Brain (organoid and tissue), 16 donors: ENCODE measurements at places on chromosomes 12 and 14.

- DNase-seq = no peak
Observed at GRCh38 chr12:90770861-90771260, 184.1 kb downstream of the CCER1 start.

GRCh38 chr12:58458102-58458501, 462.2 kb downstream of the LRIG3 start:
- no peak for DNase-seq

DNA sequence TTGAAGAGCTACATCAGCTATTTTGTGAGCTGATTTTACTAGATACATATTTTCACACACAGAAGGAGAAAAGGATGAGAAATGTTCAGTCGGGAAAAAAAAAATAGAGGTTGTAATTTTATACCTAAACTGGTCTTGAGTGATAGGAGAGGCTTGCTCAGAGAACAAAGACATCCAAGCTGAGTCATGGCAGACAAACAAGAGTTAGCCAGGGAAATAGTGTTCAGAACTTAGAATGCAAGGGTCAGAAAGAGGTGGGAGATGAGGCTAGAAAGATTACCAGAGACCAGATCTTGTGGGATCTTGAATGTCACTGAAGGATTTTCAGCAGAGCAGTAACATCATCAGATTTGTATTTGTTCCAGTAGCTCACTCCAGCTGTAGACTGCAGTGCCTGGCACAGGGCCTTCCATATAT, 121.9 kb upstream of the ATF1 start:
- no peak for DNase-seq

DNA sequence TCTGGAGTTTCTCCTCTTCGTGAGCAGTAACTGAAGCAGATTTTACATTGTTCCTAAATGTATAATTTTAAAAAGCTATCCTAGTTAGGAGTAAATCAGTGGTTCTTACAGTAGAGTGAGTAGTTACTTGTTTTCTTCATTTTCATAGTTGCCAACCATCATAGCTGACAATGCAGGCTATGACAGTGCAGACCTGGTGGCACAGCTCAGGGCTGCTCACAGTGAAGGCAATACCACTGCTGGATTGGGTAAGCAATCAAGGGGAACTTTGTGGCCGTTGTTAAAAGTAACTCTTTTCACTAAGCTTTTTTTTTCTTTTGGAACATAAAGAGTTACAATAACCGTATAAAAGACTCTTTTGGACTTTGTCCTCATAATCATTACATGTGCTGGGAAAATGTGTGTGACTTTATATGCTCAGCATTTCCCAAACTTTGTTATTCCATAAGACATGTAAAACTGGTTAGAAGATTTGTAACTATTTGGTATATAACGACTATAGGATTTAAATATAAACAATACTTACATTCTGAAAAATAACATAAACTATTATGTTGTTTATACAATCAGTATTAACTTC, 12.4 kb downstream of the LRRC10 start:
- DNase-seq = no peak

- DNase-seq = no peak
Observed at GRCh38 chr14:35535483-35536112, 1.6 kb downstream of the INSM2 start.

- no peak for DNase-seq
Observed at GRCh38 chr14:105447651-105448640, 26.7 kb upstream of the CRIP2 start.

DNA sequence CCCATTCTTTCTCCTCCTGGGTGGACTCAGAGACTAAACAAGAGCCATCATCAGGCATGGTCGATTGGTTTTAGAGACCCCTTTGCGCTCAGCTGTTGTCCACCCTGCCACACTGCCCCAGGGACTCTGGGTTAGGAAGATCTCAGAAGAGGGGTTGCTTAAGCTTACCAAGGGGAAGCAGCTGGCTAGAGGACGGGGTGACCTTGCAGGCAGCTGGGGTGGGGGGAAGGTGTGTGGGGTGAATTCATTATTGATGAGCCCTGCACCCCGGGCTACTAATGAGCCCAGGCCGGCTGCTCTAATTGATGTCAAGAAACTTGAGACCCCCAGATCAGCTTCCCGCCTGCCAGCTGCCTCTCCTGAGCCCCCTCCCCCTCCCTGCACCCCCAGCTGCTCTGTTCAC, 8.7 kb upstream of the ZNF385A start:
- no peak for DNase-seq

DNA sequence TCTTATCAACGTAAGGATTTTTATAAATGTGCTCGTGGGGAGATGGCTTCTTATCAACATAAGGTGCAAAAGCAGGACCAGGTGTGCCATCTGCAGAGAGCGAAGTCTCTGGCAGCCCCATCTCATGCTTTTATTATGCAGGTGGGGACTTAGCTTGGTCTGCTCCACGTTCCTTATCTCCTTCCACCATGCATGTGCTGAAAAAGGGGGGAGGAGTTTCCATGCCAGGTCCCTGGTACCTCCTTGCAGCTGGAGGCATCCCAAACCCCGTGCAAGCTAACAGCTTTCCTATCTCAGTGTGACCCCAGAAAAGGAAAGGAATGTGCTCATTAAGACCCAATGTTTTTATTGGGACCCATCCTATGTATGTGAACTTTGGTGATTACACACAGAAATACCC, 608.5 kb downstream of the TMEM121 start:
- DNase-seq = no peak

- DNase-seq = no peak
Observed at GRCh38 chr12:56358836-56359532, 923 bp downstream of the STAT2 start.

- no peak for DNase-seq
Observed at GRCh38 chr14:32620303-32620702, 291.2 kb downstream of the AKAP6 start.

- no peak for DNase-seq
Observed at GRCh38 chr12:116736962-116737773, 701 bp downstream of the SPRING1 start.

DNA sequence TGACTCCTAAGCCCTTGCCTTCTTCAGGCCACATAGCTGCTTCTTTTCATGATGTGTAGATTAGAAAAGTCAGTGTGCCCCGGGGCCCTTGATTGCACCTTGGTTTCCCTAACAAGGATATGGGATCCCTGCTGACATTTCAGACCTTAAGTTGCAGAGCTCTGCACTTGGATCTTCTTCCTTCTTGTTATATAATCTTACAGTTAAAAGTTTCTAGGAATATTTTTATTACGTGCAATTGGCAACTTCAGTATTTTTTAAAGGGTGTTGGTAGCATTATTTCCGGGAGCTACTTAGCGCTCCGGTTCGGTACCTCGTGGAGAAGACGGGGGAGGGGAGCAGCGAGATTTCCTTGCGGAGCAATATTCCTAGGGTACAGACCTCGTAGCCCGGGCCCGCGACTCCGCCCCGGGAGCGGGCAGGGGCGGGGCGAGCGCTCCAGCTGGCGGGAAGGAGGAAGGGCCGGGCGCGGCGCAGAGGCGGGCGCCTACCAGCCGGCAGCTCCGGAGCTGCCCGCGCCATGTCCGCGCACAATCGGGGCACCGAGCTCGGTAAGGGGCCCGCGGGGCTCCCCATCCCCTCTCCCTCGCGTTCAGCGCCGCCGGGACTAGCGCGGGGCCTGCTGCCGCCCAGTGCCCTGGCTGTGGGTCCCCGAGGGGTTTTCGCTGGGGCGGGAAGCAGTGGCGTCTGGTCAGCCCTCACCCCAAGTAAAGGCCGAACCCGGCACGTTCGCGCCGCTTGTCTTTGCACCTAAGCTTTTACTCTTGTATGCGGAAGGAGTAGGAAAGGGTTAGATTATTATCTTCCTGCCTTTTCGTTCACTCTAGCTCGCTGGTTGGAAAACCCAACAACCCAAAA, at the start of gene DERA:
Gene DERA, plus strand, starts transcription at position 469 of the 858 bp plus-strand sequence. Its CDS starts 52 bp downstream, at position 521.
- peak; percentile 87 for DNase-seq

GRCh38 chr12:111196532-111196931, 172.4 kb downstream of the PHETA1 start:
- no peak for DNase-seq

GRCh38 chr12:24060089-24060488, 110.6 kb upstream of the SOX5 start:
- no peak for DNase-seq

DNA sequence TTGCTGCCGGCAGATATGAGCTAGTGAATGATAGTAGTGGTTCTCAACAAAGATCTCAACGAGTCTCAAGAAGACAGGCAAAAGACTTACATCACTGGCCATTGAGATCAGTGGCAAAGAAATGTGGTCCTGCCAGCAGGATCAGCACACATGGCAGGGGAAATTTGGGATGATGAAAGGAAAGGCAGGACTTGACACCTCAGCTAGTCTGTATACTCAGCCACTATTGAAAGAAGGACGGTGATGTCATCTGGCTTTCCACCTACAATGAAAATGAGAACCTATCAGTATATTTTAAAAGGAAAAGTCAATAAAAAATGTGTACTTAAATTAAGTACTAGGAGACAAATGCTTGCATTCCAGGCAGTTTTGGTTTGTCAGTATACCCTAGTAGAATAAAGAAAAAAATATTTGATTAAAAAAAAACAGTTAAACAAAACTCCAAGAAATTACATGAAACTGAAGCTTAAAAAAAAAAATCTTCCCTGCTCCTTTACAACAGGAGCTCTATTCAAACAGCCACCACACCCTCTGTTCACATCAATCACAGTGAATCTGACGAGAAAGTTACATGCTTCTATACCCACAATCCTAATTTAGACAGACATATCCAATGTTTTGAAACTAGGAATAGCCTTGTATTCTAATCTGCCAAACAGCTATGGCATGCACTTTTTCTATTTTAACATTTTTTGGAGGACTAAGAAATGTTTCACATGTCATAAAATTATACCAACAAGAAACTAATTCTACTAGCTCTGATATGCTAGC, 34.9 kb downstream of the RAD9B start:
- no peak for DNase-seq

- peak; percentile 78 for DNase-seq
Observed at GRCh38 chr14:55454264-55455002, 14.0 kb upstream of the TBPL2 start.

DNA sequence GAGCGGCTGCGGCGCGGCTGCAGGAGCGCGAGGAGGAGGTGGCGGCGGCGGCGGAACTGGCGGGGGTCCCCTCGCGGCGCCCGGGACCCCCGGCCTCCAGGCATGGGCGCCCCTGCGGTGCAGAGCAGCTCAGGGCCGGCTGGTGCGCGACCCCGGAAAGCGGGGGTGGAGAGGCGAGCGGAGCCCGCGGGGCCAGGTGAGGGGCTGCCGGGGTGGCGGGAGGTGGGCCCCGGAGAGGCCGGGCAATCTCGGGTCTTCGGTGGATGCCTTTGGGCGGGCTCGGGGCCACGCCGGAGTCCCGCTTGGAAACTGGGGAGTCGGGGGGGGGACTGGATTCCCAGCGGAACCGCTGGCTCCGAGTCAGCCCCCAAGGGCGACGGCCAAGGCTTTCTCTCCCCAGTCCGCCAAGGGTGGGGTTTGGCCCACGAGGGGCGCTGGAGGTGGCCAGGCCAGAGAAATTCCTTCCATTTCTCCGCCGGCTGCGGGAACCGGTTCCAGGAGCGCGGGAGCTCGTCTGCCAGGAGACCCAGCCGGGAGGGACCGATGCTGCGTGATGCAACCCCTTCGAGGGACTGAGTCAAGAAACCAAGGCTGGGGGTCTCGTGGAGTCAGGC, 13.9 kb upstream of the NR4A1 start:
- no peak for DNase-seq

- DNase-seq = no peak
Observed at GRCh38 chr14:22282417-22282816, 306.6 kb downstream of the DAD1 start.

DNA sequence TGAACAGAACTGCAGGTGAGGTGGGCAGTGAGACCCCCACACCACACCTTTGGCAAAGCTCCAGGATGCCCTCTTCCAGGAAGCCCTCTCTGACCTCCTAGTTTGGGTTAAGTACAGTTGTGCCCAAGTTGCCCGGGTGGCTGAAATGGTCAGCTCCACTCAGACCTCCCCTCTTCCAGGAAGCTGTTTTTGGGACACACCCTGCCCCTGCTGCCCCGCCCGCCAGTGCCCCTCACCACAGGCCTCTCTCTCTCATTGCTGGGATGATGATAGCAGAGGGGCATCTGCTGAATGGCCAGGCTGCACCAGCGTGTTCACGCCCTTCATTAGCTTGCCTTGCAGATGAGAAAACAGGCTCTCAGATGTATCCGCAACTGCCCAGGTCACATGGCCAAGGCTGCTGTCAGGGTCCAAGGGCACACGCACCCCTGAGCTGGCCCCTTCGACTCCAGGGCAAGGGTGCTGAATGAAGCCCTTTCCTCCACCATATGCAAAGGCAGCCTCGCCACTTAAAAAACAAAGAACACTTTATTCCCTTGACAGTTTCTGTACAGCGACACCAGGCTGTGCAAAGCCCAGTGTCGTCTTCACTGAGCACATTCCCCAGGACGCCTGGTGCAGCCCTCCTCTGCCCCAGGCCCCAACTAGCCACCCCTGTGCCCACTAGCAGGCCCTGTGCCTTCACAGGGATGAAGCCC, 15.5 kb downstream of the SLC25A29 start:
- DNase-seq = no peak

GRCh38 chr14:79911744-79912143, 299.6 kb downstream of the DIO2 start:
- DNase-seq = no peak

GRCh38 chr14:56423544-56423943, 156.1 kb upstream of the TMEM260 start:
- DNase-seq = no peak

DNA sequence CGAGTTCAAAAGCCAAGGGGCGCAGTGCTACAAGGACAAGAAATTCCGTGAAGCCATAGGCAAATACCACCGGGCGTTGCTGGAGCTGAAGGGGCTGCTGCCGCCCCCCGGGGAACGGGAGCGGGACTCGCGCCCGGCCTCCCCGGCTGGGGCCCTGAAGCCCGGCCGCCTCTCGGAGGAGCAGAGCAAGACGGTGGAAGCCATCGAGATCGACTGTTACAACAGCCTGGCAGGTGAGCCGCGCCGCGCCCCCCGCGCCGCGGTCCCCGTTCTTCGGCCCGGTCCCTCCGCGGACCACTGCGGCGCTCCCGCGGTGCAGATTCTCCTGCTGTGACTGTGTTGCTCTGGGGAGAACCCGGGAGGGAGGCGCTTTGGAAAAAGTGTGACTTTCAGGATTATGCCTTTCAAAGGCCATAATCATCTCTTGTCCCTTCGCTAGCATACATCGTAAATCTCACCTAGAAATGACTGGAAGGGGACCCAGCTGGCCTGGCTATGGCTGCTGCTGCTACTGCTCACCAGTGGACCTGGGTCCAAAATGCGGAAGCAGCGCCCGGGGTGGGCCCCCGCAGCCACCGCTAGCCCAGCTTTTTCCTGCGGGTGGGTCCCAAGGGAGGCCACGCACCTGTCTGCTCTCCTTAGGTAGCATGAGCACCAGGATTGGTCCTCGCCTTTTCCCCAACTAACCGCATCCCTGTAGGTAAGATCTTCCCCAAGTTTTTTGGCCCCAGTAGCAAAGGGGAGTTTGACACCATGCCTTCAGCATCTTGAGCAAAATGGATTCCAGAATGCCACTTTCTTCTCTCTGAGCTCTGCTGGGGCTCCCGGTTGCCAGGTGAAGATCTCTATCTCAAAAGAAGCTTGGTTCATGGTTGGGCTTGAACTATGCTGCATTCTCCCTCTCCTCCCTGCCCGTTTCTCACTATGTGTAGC, 853 bp downstream of the TTC9 start:
- DNase-seq = peak; percentile 35

- no peak for DNase-seq
Observed at GRCh38 chr12:12028668-12029402, 41.9 kb upstream of the BCL2L14 start.
